Activated CD4-positive, alpha-beta T cell treated with anti-CD3 and anti-CD28 coated beads, Interleukin-2, amount 10 ng/mL, durations not matched to agents 7 days and 5 days (primary cell): ENCODE measurements at places on chromosomes 7 and 10.

DNA sequence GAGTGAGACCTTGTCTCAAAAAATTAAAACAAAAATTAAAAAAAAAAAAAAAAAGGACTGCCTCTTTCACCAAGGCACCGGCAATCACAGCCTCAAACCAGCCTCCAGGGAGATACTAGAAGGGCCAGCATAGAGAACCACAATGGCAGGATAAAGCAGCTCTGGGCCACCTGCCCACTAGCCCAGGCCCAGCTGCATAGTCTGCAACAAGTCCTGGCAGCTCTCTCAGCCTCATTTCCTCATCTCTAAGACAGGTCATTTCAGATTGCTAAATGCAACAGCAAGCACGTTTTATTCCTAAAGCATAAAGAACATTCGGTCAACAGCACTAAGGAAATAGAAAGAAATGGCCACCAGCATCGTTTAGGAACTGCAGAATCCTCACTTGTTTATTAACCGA lies 28.8 kb downstream of the XPNPEP1 start:
- DNase-seq, result no peak

DNA sequence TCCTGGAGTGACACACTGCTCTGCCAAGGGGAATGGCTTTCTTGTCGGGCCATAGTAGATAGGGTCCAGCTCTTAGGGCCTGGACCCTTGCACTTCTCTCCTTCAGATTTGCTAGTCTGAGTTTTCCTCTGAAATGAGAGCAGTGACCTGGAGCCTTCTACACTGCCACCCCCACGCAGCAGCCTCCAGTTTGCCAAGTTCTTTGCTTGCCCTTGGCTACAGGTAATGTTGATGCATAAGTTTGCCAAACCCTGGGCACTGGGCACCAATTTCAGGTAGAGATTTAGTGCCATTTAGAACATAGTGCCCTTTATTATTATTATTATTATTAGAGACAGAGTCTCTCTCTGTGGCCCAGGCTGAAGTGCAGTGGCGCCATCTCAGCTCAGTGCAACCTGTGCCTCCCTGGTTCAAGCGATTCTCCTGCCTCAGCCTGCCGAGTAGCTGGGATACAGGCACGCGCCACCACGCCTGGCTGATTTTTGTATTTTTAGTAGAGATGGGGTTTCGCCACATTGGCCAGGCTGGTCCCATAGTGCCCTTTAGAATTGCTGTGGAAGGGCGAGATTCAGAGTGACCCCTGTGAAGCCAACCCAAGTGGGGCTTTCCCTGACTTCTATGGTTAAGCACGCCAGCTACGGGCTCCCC lies 14.5 kb downstream of the EEPD1 start:
- no peak for DNase-seq

DNA sequence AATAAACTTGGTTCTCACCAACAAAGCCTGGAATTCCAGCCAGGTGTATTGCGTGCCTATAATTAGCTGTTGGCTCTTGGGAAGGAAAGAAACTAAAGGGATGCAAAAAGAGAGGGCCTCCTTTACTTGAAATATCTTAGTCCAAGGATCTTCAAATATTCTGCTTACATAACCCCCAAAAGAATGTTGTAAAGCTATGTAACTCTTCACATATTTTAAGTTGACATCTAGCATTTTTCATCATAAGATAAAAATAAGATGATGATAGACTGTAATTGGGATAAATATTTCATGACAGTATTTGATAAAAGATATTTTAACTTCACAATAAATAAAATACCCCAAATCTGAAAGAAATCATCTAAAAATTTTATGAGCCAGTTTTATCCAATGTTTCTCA lies 52.5 kb upstream of the SEPTIN7 start:
- no peak for DNase-seq

- DNase-seq, result no peak
These were observed 12.8 kb upstream of the CNNM1 start for GRCh38 chr10:99316374-99316773.

GRCh38 chr7:17462131-17462631 lies 163.7 kb downstream of the AHR start:
- no peak for DNase-seq

GRCh38 chr10:112821663-112822062 lies 128.4 kb upstream of the TCF7L2 start:
- DNase-seq, result no peak

- peak; percentile 35 for DNase-seq
These were observed 852 bp upstream of the KLF6 start for GRCh38 chr10:3785851-3786271.
